Adrenal gland (tissue), 19 donors: ENCODE measurements at places on chromosomes 5 and 9. TPM values are rescaled to one million over a fixed set of nuclear protein-coding genes. Genes with fewer than 3 reads are reported as not detected.

DNA sequence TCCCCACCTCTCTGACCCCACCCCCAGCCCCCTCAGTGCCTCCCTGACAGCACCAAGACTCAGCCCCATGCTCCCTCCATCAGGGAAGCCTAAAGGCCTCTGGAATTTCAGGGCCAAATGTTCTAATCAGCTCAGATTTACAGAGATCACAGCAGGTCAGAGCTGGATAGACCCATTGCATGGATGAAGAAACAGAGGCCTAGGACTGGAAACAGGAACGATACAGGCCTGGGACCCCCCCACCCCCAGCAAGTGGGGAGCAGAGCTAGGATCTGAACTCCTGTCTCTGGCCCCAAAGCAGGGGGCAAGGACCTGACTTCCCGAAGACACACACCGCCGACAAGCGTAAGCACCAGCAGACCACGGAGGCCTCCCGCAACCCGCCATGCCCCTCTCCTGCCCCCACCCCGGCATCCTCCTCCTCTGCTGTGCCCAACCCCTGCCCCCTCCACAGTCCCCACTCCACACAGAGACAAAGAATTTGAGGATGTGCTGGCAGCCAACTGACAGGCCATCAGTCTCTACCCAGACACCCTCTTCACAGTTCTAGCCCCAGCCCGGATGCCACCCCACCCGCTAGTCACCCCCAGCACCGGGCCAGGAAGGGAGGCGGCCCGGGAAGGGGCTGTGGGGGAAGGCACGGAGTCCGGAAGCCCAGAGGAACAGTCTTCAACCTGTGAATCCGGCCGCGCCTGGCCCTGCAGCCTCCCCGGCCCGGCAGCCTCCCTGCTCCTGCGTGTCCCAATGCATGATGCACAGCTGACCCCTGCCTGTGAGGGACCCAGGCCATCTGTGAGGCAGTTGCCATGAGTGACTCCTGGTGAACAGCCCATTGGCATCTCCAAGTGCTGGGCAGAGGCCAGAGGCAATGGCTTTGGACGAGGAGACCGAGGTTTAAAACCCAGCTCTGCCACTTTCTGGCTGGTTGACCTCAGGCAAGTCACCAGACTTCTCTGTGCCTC is 31.3 kb downstream of the NDUFA8 start:
- no peak for DNase-seq

Gene FBN2
- total RNA-seq = 7.4 TPM

Gene KLHL3
- total RNA-seq = 13.7 TPM

- no peak for DNase-seq
Observed at GRCh38 chr9:6915635-6916034, 157.9 kb downstream of the KDM4C start.

- no peak for DNase-seq
Observed at GRCh38 chr9:22165144-22165543, 156.0 kb upstream of the CDKN2B start.

GRCh38 chr9:134716067-134716466 is 74.5 kb downstream of the COL5A1 start:
- DNase-seq = no peak

Gene IFNA14
- not detected for total RNA-seq

DNA sequence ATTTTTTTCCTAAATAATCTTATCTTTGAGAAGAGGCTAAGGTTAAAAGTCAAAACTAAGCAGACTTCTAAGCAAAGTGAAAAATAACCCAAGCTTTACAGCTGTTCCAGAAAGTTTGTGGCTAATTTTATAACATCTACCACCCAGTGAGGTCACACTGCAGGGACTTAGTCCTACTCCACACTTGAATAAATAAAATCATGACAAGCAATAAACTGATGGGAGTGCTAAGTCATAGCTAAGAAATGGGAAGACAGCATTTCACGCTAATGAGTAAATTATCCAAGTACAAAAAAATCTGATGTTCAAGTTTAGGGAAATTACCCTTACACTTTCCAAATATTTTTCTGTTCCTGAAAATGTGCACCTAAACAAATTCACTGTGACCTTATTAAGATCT is 47.7 kb downstream of the ZNF608 start:
- DNase-seq = no peak
